B cell (primary cell): ENCODE measurements at places on chromosomes 5 and 9.

DNA sequence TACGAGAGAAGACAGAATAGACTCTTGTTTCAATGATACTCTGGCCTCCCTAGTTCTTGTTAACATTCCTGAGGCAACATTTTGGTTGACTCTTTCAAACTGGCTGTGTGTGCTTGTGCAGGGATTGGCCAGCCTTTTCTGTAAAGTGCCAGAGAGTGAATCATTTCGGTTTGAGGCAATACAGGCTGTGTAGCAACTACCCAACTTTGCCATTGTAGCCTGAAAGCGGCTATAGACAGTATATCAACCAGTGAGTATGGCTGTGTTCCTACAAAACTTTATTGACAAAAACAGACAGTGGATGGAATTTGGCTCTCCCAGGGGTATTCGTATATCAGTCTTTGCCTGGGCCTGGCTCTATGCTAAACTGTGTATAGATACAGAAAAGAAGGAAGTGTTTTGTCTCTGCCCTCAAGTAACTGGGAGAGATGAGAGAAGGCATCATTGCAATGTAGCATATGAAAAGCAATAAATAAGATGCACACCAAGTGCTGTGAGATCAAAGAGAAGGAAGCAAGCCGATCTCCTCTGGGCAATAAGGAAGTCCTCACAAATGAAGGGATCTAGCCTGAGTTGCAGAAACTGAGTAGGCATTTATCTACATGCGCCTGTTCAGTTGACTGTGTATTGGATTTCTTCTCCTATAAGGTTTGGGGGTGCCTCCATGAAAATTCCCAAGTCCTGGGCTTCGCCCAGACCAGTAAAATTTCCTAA lies 568.0 kb upstream of the KLF4 start:
- no peak for DNase-seq

DNA sequence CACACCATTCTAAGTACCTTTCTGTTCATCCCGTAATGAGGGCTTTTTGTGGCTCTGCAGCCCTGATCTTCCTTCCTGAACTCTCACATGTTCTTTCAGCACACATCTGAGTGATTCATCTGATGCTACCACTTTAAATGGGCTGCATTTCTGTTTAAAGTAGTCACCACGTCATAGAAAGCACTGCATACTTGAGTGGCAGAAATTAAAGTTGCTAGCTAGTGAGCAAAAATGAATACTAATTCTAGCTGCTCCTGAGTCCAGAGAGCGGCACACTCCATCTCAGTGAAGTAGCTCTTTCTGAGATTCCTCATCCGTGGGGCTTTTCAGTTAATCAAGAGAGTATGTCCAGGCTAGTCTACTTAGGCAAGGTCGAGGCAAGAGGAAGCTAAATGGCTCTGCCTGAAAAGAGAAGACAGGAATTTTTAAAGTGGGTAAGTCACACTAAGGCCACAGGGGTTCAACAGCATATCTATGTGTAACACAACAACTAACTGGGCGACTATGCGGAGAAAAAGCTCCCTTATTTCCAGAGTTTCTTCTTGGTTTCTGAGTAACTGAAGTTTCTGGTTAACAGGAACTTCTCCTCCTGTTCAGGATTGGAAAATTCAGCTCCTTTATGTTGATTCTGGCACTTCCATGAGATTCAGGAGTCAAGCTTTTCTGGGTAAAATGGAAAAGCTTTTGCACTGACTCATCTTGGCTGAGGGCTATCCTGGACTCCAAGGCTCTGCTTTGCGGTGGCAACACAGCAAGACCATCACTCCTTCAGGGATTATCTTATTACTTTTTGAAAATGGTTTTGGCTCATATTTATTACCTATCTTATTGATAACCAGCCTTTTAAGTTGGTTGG lies 109.5 kb downstream of the TAF11L14 start:
- DNase-seq, result no peak

DNA sequence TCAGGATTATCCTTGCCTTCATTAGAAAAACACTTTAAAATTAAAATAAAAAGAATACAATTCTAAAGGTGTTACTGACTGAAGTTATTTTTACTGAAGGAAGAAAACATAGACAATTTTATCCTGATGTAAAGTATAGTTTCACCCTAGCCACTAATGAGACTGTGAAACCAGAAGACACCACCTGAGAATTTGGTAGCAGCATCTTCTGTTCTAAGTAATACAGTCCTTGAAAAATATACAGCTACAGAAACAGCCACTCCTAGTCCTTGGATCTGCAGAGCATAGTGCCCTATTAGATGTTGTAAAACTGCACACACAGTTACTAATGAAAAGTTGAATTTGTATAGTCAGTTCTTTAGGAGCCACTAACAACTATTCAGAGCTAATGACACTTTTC lies 377.7 kb downstream of the PRR16 start:
- DNase-seq, result no peak

- DNase-seq, result peak; percentile 60
Measured at GRCh38 chr5:95731571-95732554, 727 bp downstream of the RHOBTB3 start.

- no peak for DNase-seq
Measured at GRCh38 chr9:134598884-134599245, 42.7 kb upstream of the COL5A1 start.

- DNase-seq, result no peak
Measured at GRCh38 chr5:131671994-131672655, 37.1 kb upstream of the RAPGEF6 start.

- no peak for DNase-seq
Measured at GRCh38 chr9:120413121-120414048, 166.6 kb downstream of the CDK5RAP2 start.

GRCh38 chr9:112811518-112811917 lies 61.0 kb downstream of the SNX30 start:
- no peak for DNase-seq

GRCh38 chr9:72043576-72043975 lies 16.8 kb downstream of the C9orf57 start:
- DNase-seq, result no peak

DNA sequence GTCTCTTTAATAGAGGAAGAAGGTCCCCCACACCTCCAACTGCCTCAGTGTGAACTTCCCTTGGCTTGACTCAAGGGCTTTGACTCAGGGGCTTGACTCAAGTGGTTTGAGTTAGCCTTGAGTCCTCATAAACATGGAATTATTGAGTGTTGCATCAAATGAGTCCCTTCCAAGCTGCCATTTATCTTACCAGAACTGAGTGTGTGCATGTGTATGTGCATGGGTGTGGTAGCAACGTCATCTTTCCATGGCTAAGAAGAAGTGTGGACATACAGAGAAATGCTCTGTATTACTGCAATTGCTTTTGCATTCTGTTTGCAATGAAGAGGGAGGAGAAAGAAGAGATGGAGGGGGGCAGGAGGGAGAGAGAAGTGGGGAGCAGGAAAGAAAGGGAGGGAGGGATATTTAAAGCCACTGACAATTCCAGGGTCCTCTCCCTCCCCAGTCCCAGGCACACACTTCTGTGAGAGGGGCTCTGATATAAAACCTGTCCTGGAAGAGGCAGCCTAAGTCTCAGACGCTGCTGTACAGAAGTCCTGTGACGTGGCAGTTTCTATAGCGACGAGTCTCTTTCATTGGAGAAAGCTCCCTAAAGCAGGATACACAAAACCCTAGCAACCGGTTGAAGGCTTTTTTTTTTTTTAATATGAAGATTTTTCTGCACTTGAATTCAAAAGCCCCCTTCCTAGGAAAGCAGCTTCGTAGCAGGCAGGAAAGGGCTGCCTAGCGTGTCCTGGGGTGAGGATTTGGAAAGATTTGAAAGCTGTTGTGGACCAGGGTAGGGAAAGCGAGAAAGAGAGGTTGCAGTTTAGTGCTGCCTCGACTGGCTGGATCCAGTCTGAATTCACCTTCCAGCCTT lies 93.3 kb upstream of the MAP1B start:
- no peak for DNase-seq

GRCh38 chr9:4967523-4967922 lies 17.5 kb upstream of the JAK2 start:
- no peak for DNase-seq

DNA sequence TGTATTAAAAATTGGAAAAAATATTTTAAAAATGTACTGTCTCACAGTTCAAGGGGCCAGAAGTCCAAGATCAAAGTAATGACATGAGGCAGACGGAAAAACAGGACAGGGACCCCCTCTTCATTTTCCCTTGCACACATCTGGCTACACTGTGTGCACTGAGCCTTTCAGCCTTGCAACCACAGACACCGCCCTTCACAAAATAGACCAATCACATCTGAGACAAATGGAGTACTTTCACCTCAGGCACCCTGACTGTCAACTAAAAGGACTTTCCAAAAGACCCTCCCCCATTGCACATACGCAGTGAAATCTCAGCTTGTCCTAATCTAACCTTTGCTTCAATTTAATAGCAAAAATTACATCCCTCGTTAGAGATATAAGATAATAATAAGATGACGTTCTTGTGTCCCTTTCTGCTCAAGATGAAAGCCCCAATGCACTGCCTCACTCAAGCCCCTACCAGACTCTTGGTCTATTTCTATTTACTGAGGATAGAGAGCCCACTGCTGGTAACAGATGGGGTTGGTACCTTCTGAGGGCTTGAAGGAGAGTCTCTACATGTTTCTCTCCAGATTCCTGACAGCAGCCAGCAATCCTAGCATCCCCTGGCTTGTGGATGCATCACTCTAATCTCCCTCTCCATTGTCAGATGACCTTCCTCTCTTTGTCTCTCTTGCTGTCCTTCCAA lies 514.8 kb upstream of the ADAMTS16 start:
- DNase-seq, result no peak

DNA sequence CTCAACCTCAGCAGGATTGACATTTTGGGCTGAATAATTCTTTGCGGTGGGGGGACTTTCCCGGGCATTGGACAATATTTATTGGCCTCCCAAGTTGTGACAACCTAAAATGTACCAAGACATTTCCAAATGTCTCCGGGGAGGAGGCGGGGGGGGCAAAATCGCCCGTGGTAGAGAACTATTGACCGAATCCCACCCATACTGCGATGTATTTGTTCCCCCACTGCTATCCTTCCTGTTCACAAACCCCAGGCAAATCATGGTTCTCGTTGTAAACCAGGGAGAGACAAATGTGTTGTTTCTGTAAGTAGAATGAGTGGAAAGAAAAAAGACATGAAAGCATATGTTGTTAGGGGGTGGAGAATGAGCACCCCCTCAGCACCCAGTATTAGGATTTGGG lies 141.9 kb downstream of the PSAT1 start:
- no peak for DNase-seq

DNA sequence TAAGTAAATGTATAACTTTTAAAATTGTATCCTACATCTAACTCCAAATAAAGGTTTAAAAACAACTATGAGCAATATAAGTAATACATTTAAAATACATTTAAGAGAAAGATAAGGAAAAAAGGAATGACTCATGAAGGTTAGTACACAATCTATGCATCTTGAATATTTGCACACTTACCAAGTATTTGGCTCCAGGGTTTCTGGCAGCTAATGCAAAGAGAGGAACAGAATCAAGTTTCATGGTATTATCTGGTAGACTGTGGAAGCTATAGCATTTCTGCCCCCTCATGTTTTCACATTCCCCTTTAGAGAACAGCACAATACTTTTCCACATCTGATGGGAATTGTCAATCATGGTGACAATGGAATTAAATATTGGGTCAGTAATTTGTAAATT lies 132.1 kb downstream of the COX7C start:
- DNase-seq, result no peak

DNA sequence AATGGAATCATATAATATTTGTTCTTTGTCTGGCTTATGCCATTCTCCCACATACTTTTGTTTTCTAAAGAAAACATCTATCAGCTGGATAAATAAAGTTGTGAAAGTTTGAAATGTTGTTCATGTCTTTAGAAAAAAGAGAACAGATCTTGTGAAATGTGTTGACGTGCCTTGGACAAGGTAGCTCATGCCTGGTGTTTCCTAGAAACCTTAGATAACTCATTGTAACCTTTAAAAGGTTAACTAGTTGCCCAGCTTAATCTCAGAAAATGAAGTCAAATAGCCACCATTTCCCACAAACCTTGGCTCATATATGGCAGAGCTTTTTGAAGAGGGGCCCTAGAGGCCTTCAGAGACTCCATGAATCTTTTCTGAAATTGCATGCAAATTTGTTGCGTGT lies 15.3 kb downstream of the CDO1 start:
- no peak for DNase-seq

GRCh38 chr9:112809351-112809848 lies 58.8 kb downstream of the SNX30 start:
- peak; percentile 74 for DNase-seq

DNA sequence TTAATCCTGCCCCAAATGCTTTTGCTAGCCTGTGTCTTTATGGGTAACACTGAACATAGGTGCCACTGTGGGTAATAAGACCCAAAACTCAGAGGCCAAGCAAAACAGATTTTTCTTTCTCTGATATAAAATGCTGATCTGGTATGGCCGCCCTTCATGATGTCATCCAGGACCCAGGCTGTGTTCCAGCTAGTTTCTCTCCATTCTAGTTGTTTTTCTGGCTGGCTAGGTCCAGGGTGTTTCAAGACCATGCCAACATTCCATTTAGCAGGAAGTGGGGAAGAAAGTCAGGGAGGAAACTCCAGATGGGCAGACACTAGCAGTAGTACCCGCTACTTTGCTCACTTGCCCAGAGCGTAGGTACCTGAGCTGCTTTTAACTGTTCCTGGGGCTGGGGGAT lies 183.9 kb upstream of the OTULINL start:
- DNase-seq, result no peak

- DNase-seq, result no peak
Measured at GRCh38 chr5:127031863-127032232, 1.5 kb upstream of the MARCHF3 start.

GRCh38 chr5:9972059-9972458 lies 277.6 kb downstream of the ATPSCKMT start:
- no peak for DNase-seq

- DNase-seq, result no peak
Measured at GRCh38 chr9:134073500-134073899, 5.7 kb upstream of the BRD3 start.

DNA sequence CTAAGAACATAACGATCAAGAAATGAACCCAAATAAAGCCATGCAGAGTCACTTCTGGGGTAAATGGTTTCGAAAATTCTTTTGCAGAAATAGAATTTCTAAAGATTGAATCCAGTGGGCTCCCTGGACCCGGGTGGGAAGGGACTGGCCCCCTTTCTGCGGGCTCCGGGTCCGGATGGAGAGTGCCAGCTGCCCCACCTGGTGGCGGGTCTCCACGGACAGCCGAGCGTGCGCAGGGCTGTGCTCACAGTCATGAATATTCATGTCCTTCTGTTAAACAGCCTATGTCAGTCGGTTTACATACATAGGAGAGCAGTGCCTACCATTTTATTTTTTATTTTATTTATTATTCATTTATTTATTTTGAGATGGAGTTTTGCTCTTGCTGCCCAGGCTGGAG lies 4.7 kb upstream of the PPP1R26 start:
- DNase-seq, result no peak

- DNase-seq, result no peak
Measured at GRCh38 chr5:56812110-56812509, 3.2 kb upstream of the MAP3K1 start.
